ENCODE measurements at places on chromosomes 6 and 20.

DNA sequence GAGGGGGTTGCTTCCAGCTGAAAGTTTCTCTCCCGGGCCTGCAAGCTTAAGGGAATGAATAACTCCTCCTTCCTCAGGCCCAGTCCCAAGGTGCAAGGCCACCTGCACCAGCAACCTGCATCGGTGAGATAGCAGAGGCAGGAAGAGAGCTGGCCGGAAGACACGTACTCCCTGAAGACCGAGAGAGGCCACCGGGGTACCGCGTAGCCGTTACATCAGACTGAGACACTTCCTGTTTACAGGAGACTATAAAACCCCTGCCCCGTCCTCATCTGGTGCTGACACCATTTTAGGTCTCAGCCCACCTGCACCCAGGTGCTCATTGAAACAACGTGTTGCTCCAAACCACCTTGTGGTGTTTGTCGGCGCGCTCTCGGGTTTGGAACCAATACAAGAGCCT is 60.5 kb upstream of the PRND start:
- DNase-seq = no peak

GRCh38 chr6:37696220-37696840 is 1.4 kb downstream of the MDGA1 start:
- DNase-seq = peak; percentile 43

- no peak for DNase-seq
These were observed 13.1 kb downstream of the BTNL2 start for GRCh38 chr6:32393665-32394420.

DNA sequence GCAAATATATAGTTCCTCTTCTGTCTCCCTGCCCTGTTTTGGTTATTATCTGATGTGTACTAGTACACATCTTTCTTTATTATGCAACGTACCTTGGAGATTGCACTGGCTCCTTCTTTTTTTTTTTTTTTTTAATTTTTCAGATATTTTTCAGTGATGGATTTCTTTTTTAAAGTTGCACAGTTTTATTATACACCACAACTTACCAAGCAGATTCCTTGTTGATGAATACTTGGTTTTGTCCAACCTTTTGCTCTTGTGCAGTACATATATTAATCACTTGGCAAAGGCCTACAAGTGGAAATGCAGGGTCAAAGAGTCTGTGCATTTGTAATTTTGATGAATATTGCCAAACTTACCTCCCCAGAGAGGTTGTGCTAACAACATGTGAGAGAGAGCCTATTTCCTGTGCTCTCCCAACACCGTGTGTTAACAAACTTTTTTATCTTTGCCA is 50.1 kb upstream of the RNF24 start:
- peak; percentile 96 for DNase-seq

DNA sequence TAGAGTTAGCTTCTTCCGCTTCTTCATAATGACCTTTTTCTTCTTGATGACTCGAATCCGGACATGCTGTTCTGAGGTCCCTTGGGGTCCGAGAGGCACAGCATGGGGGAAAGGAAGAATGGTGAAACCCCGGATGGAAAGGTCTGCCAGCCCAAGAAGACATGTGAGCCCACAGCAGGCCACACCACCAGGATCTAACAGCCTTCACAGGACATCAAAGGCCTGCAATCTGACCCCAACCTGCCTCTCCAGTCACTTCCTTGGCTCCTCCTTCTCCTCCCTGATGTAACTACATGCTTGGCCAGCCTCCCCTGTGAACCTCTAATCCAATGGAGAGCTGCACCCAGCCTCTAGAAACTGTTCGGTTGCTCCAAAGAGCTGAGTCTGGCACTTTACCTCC is 1.6 kb downstream of the CPXM1 start:
- DNase-seq = no peak
